NCI-H526 treated with DMSO at 0.1 percent for 48 hours (cell line): ENCODE measurements at places on chromosomes 7 and 10.

GRCh38 chr10:114653926-114654325, 4.1 kb downstream of the ABLIM1 start:
- no peak for DNase-seq

- peak; percentile 24 for DNase-seq
These were observed 54.7 kb downstream of the PWWP2B start for GRCh38 chr10:132451506-132452215.

DNA sequence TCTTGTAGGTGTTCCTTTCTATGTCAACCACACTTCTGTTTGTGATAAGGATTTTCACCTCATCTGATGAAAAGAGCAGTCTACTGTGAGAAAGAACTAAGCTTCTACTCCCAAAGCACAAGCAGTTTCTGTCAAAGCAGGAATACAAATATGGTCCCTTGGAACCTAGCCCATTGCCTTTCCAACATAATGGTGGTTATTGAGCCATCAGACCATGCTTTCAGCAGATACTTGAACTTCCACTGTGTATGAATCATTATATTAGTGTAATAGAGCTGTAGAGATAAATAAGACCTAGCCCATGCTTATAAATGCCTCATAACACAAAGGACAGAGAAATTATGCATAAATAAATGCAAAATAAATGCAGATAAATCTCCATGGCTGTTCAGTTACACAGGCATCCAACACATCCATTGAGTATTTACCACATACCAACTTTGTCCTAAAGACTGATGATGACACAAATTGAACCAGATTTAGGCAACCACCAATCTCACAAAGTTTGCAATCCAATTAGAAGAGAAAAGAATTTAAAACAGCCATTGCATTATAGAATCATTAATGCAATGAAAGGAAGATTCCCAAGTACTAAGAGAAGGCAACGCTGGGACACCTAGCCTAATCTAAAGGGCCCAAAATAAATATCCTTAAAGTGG, 729.4 kb upstream of the C7orf33 start:
- no peak for DNase-seq

DNA sequence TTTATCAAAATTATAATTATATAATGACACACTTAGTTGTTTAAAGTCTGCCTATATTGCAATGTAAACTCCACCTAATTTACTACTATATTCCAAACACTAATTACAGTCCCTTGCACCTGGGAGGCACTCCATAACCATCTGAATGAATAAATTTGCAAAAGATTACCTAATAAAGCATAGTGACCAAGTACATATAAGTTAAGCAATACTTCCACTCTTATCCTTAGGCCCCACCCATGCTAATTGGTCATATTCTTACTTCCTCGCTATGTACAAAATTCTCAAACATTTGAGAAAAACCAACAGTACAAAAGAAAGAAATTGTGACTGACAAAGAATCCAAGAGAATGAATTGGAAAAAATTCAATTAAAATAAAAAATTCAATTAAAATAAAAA, 65.3 kb downstream of the ZFAND4 start:
- DNase-seq = no peak

DNA sequence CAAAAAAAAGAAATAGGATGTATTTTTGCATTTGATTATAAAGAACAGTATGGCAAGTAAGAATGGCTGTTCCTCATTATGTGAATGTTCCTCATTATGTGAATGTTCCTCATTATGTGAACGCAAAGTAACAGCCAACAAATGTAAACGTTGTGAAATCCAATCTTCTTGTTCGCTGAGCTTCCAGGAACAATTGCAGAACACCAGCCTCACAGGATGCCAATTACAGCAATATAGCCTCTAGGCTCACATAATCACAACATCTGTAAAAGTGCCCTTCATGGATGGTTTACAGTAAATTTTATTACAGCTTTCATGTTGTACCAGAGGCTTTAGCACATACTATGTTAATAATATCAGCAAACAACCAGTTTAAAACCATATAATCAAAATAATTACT, 71.6 kb downstream of the THSD7A start:
- peak; percentile 93 for DNase-seq

GRCh38 chr7:41449694-41450093, 253.2 kb downstream of the INHBA start:
- no peak for DNase-seq

GRCh38 chr7:27113991-27114769, 11.7 kb upstream of the HOXA2 start:
- DNase-seq = no peak

DNA sequence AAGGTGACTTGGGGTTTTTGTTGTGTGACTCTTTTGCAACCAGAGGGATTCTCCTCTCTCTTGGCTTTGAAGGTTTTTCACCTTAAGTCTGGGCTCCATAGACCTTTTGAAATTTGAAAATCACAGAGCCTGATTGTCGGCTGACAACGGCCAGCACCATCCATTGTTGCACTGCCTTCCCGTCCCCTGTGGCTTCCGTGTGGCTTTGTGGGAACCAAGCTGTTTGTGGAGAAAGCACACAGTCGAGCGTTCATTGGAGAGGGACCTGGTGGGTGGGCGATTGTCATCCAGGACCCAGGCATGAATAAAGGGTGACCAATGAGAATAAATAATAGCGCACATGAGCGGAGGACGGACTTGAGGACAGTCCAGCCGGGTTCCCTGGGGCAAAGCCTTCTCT, 7.4 kb upstream of the RAMP3 start:
- no peak for DNase-seq

GRCh38 chr7:154990964-154991540, 11.9 kb downstream of the PAXIP1 start:
- no peak for DNase-seq

GRCh38 chr10:7580520-7580919, 86.2 kb downstream of the ITIH5 start:
- DNase-seq = no peak

DNA sequence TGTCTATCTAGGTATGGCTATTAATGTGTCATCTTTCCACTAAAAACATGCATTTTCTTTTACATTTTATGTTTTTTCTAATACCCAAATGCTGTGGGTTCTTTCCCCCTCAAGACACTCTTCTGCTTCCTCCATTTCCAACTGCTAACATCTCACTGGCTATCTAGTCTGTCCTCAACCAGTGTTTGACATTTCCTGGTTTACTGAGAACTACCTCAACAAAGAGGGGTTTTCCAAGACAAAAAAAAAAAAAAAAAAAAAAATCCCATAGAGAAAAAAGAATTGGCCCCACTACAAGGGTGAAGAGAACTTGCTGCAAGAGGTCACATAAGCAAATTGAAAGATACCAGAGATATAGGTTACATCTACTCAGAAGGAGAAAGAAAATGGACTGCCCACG, 359.7 kb downstream of the CRPPA start:
- no peak for DNase-seq

- DNase-seq = no peak
These were observed 118.2 kb downstream of the VPS50 start for GRCh38 chr7:93350338-93350737.

DNA sequence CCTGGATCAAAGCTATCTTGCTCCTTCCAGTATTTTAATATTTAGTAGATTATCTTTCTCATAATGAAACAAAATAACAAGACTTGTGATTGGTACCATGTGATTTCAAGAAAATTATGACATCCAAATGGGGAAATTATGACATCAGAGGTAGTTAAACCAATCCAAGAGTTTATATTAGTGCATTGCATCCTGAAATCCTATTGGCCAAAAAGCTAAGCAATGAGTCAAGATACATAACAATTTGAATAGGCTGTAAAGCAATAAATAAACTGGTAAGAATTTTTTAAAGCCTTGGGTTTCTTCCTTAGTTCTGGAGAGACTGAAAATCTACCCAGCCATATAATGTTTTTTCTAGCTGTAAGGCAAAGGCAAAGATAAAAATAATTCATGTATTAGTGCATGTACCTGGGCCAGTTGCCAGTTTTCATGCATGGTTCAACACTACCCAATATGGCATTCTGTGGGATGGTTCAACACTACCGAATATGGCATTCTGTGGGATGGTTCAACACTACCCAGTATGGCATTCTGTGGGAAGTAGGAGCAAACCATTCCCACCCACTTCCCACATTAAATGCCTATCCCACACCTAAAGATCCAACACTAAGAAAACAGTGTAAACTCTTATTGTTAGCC, at the start of gene RNF148:
TSS of gene RNF148 (minus strand) at position 51 of the 639 bp plus-strand sequence. CDS start 172 bp downstream, outside the sequence.
- no peak for DNase-seq

- no peak for DNase-seq
These were observed 48.5 kb upstream of the PHYHIPL start for GRCh38 chr10:59127991-59128390.
